ENCODE measurements at places on chromosomes 2 and 18.

DNA sequence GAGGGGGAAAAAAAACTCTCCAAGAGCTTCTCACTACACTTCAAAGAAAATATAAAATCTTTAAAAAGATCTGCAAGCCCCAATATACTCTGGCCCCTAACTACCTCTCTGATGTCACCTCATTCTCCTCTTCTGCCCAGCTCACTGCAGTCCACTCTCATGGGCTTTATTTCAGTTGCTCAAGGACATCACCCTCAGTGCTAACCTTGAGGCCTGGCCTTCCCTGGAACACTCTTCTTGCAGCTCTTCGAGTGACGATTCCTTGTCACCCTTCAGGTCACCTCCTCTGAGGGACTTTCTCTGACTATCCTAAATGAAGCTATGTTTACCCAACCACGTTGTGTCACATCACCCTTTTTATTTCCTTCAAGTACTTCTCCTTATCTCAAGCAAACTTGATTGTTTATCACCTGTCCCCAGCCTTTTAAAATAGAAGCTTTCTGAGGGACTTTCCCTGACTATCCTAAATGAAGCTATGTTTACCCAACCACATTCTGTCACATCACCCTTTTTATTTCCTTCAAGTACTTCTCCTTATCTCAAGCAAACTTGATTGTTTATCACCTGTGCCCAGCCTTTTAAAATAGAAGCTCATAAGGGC lies 10.4 kb downstream of the RTTN start:
- no peaks in the 10 kb centered on the region for H3K4me1 ChIP-seq
- peaks cover 16% of the 10 kb centered on the region for H3K36me3 ChIP-seq
- no peak overlapping the region for H3K4me3 ChIP-seq

DNA sequence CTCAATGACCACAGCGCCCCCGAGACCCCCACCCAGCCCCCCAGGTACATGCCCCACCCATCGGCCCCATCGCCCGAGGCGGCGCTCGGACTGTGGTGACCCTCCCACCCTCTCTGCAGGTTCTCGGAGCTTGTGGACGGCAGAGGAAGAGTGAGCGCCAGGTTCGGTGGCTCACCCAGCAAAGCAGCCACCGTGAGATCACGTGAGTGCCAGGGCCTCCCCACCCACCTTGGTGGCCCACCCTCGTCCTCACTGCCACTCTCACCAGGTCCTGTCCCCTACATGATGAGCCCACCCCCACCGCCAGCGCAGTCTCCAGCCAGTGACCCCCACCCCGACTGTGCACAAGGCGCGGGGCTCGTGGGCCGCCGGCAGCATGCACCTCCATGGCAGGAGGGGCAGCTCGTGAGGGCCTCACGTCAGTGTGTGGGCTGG lies 30.4 kb downstream of the MTERF4 start:
- H3K27me3 ChIP-seq: no peaks in the 10 kb centered on the region
- H3K4me1 ChIP-seq: no peaks in the 10 kb centered on the region
- DNase-seq: no peak

DNA sequence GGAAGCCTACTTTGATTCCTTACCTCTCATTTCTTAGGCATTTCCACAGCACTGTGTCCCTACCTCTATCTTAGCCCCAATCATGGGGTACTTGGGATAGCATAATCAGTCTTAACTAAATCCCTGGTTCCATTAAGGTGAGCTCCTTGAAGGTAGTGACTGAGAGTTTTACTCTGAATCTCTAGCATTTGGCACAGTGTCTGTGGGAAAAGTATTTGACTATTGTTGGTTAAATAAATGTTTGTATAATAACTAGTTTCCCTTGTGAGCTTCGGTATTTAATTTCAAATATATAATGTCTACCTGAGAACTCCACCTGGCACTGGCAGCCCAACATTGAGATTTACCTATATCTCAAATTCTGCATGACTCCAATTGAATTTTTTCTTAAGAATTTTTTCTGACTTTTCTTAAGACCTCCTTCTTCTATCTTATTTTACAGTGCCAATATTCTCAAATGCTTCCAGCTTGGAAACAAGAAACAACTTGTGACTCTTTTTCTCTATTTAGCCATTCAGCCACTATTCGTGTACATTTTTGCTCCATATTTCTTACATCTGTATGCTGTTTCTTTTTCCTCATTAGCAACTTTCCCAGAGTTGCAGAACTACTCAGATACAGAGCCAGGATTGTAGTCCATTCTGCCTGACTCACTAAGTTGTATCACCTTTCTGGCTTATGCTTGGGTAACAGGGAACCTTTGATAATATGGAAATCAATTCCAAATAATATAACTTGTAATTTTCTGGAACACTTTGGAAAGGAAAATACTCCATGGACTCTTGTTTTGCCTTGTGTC lies 214.0 kb upstream of the NT5C1B start:
- no peaks in the 10 kb centered on the region for H3K27me3 ChIP-seq
- no peak overlapping the region for H3K27ac ChIP-seq
- no peaks in the 10 kb centered on the region for H3K36me3 ChIP-seq
- no peak for DNase-seq

DNA sequence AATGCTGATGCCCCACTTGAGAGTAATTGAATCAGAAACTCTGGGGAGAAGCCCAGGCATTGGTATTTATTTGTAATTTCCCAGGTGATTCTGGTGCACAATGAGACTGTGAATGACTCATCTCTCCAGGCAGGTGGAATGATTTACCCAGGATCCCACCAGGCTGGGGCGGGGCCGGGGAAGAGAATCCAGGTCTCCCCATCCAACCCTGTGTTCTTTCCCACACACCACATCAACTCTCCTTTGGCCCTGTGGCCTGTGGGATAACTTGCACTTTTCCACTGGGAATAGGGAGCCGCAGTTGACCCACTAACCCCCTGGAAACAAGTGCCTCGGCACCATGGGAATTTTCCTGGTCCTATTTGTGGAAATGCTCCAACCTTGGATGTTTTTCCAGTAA lies 409.8 kb downstream of the ZNF521 start:
- no peaks in the 10 kb centered on the region for H3K27me3 ChIP-seq
- no peaks in the 10 kb centered on the region for H3K36me3 ChIP-seq
- DNase-seq: no peak
- H3K27ac ChIP-seq: no peak overlapping the region
